Putamen (tissue), 1 donor: ENCODE measurements at places on chromosomes 7 and 10.

- no peak for DNase-seq
Measured at GRCh38 chr7:2440608-2441245, 35.5 kb downstream of the GRIFIN start.

- no peak for DNase-seq
Measured at GRCh38 chr7:77444123-77444522, 28.0 kb upstream of the GSAP start.

- DNase-seq: no peak
Measured at GRCh38 chr7:153902862-153903261, 149.3 kb upstream of the DPP6 start.

- DNase-seq: no peak
Measured at GRCh38 chr10:30503700-30504266, 69.8 kb downstream of the MAP3K8 start.

DNA sequence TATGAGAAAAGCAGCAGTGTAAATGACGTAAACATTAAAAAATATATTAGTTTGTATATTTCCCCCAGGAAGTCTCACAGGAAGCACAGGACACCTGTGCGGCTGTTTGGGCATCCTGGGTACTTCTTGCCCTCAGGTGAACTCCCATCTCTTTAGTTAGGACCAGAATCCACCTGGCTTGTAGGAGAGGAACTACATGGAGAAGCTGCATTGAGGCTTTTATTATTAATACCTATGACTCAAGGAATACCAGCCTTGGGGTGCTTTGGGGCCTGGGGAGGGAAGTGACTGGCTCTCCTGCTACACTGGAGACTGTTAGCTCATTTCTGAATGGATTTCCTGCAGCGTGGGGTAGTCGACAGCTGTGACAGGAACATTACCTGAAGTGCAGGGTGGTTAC lies 40.0 kb upstream of the GSDME start:
- DNase-seq: no peak

GRCh38 chr7:34011696-34012095 lies 106.4 kb downstream of the BMPER start:
- no peak for DNase-seq

DNA sequence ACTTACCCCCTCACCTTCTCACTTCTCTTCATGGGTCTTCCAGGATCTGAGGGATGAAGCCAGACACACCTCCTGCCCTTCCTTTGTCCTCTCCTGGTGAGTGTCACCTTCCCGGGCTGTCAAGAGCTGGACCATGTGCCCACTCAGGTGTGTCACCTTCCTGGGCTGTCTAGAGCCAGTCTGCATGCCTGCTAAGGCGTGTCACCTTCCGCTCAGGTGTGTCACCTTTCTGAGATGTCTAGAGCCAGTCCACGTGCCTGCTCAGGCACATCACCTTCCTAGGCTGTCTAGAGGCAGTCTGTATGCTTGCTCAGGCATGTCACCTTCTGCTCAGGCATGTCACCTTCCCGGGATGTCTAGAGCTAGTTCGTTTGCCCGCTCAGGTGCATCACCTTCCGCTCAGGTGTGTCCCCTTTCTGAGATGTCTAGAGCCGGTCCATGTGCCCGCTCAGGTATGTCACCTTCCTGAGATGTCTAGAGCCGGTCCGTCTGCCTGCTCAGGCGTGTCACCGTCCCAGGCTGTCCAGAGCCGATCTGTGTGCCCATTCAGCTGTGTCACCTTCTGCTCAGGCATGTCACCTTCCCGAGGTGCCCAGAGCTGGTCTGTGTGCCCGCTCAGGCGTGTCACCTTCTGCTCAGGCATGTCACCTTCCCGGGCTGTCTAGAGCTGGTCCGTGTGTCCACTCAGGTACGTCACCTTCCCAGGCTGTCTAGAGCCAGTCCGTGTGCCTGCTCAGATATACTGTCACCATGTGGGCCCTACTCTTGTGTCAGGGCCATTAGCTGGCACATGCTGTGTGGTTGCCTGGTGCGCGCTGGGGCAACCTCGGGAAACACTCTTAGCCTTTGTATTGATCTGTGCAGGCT lies 245.3 kb downstream of the EBF3 start:
- DNase-seq: no peak

DNA sequence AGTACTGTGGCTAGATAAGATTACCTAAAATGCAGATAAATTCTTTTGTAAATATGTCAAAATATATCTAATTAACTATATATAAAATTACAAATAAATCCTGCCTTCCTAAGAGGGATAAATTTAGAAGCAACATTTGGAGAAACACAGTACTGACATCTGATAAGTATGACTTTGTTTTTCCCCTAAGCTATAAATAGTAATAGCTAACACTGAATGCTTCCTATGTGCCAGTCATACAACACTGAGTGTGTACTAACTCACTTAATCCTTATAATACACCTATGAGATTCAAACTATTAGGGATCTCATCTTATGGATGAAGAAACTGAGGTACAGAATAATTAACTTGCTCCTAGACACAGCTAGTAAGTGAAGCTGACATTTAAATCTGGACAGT lies 733.4 kb downstream of the MAGI2 start:
- DNase-seq: no peak
